ENCODE measurements at places on chromosomes 4 and X. TPM values are rescaled to one million over a fixed set of nuclear protein-coding genes. Genes with fewer than 3 reads are reported as not detected.

DNA sequence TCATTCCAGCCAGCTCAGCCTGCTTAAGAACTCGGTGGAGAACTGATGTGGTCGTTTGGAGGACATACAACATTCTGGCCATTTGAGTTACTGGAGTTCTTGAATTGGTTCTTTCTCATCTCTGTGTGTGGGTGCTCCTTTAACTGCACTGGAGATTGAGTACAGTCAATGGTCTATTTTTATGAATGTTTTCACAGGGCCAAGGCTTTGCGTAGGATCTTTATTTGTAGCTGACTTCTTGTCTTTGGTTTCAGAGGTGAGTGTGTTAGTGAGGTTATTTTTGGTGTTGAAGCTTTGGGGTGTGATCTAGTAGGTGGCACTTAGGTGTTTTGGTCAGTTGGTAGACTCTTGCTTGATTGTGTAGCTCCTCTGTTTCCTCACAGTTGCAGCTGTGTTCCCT is 288.4 kb downstream of the LHFPL1 start:
- no peak for DNase-seq

CT45A5 gene
- polyA plus RNA-seq, result not detected

- no peak for DNase-seq
These were observed 235.2 kb upstream of the ANKRD50 start for GRCh38 chr4:124947622-124948265.

GRCh38 chr4:150849016-150849415 is 166.1 kb downstream of the LRBA start:
- no peak for DNase-seq

- no peak for DNase-seq
These were observed 120.4 kb upstream of the STX18 start for GRCh38 chr4:4662230-4662629.

- no peak for DNase-seq
These were observed 23.1 kb upstream of the VCX2 start for GRCh38 chrX:8194216-8194615.

GRCh38 chr4:143486314-143486713 is 27.2 kb upstream of the SMARCA5 start:
- no peak for DNase-seq

EDNRA gene
- not detected for polyA plus RNA-seq

NDNF gene
- not detected for polyA plus RNA-seq

- DNase-seq, result peak; percentile 85
These were observed 18.0 kb upstream of the TMSB4X start for GRCh38 chrX:12956704-12957534.

GRCh38 chr4:184896868-184897715 is 71.3 kb upstream of the ACSL1 start:
- DNase-seq, result no peak

PTPN13 gene
- polyA plus RNA-seq, result not detected

DNA sequence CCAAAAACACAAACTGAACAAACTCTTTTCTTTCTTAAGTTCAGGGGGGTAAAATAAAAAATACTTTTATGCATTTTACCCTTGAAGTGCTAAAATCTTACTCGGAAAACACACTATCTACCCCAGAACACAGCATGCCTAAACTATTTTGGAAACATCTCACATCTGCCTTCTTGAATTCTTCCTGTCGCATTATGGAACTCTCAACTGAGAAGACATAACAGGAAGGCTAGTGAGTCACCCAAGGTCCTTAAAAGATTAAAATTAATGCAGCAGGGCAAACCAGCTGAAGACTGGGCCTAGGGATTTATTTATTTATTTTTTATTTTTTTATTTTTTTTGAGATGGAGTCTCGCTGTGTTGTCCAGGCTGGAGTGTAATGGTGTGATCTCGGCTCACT is 208.2 kb downstream of the APBB2 start:
- DNase-seq, result no peak

DNA sequence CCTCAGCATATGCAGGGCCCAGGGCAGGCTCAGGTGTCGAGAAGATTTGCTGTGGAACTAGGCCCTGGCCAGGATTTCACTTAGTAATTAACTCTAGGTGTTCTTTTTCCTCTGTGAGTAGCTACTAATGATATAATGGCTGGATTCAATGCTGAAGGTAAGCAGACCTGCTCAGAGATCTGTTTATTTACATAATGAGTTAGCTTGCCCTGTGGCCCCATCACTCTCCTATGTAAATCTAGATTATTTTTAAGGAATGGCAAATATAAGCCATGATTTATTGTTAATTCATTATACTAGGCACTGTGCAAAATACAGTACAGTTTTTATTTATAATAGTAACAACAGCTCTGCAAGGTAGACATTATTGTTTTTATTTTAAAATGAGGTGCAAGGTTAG is 117.2 kb downstream of the IRF2 start:
- DNase-seq, result no peak

TCEAL6 gene
- not detected for polyA plus RNA-seq

RTL3 gene
- polyA plus RNA-seq, result not detected

GRCh38 chrX:81255876-81256275 is 54.0 kb downstream of the SH3BGRL start:
- no peak for DNase-seq

DNA sequence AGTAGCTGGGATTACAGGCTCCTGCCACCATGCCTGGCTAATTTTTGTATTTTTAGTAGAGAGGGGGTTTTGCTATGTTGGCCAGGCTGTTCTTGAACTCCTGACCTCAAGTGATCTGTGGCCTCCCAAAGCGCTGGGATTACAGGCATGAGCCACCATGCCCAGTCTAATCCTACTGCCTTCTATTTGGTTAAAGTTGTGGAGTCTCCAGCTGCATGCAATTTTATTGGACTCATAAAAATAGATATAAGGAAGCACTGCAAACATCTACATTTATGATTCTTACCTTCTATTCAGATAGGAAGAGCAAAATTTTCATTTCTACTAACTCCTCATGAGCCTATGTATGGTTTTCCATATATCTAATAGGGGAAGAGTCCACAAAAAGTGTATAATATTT is 13.7 kb downstream of the RIPPLY1 start:
- no peak for DNase-seq

GRCh38 chr4:15653420-15653819 is 1.7 kb downstream of the FBXL5 start:
- peak; percentile 20 for DNase-seq

DNA sequence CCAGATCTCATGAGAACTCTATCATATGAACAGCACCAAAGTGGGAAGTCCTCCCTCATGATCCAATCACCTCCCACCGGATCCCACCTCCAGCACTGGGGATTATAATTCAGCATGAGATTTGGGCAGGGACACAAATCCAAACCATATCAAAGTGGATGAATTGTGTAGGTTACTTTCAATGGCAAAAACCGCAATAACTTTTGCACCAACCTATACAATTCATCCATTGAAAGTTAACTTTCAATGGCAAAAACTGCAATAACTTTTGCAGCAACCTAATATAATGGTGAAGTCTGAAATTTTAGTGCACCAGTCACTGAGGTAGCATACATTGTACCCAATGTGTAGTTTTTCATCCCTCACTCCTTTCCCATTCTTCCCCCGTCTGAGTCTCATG is 16.6 kb downstream of the STK32B start:
- no peak for DNase-seq

FRMPD3 gene
- 0.18 TPM for polyA plus RNA-seq

GRCh38 chrX:318068-318738 is 393 bp downstream of the GTPBP6 start:
- peak; percentile 96 for DNase-seq

GRCh38 chr4:109733728-109734127 is 3.9 kb upstream of the PLA2G12A start:
- no peak for DNase-seq

OSTC gene
- polyA plus RNA-seq, result 257 TPM

GRCh38 chr4:176350671-176351070 is 30.9 kb downstream of the SPCS3 start:
- no peak for DNase-seq

DNA sequence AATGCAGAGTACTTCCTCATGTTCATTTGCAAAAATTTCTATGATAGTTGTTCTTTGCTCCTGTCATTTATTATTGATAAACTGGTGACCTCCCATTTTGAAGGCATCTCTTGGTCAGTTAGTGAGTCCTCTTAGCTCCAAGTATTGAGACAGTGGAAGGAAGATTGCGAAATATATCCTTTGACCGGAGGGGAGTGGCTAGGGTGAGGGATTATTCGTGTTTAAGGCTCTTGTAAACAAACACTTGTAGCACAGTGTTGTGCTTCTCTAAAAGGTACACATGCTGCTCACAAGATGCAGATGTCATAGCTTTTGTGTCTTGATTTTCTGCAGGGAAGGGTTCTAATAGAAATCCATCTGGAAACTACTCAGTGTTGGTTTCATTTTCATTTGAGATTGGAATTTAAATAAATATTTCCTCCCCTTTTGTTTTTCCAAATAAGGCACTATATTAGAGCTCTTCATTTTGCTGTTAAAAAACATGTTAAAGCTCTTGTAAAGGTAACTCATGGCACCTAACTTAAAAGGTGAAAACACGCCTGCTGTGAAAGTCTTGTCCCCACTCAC is 21.8 kb downstream of the TXLNG start:
- no peak for DNase-seq

DNA sequence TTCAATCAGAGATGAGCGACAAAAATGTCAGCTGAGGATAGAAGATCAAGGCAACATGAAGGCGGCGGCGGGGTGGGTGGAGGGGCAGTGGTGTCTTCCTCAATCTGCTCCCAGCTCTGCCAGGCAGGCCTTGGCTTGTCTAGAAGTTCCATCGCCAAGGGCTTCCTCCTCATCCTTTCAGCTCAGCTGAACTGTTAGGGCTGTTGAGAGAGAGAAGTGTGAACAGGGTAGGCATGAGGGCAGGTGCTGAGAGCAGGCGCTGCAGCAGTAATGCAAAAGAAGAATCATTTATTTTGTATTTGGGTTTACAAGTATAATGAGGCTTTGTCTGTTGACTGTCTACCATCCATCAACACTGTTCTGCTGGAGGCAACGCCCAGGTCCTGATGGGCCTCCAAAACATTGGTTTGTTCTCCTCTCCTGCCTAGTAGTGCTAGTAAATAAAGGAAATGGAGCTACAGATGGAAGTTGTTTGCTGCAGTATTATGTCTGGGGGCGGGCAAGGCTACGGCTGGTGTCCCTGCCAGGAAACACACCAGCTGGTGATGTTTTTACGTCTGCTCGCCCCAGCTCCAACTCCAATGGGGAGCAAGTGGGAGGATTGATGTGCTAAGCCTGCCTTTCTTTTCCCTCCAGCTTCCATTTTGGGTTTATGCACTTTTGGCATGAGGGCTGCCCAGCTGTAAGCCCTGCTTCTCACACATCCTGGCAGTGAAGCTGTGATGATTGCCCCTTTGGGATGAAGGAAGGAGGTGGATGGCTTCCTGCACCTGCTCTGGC is 139.4 kb upstream of the BOD1L1 start:
- no peak for DNase-seq

- DNase-seq, result no peak
These were observed 1244.0 kb upstream of the TENM3 start for GRCh38 chr4:180999217-180999616.

- DNase-seq, result no peak
These were observed 142.9 kb upstream of the SLC4A4 start for GRCh38 chr4:71195924-71196323.

DNA sequence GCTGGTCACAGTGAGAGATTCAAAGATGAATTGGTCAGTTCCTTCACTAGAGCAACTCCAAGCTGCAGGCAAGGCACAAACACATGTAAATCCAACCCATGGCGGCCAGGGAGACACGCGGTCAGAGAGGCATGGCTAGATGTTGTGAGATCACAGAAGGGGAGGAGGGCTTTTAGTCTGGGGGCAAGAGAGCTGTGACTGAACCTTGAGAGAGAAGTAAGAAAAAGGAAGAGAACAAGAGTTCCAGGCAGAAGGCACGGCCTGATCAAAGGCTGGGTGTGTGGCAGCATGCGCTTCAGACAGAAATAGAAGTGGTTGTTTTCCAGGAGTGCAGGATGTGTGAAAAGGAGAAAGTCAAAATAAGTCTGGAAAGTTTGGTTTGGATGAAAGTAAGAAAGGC is 15.9 kb downstream of the CCDC149 start:
- DNase-seq, result no peak

GRCh38 chr4:47836641-47837093 is 1.2 kb downstream of the CORIN start:
- peak; percentile 10 for DNase-seq

GRCh38 chrX:68420559-68420958 is 12.7 kb downstream of the OPHN1 start:
- no peak for DNase-seq

GRCh38 chr4:175823015-175823742 is 11.1 kb upstream of the GPM6A start:
- DNase-seq, result no peak

DNA sequence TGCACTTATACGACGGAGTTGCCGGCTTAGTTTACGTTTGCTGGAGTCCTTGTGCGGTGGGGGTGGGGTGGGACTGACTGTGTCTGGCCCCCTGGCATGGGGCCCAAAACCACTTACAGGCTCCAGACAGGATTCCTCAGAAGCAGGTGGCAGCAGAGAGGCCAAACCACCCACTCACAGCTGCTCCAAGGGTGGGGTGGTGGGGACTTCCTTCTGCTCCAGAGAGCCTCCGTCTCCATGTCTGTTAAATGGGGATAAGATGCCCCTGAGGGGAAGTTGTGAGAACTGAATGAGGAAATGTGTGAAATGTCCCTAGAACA is 36.7 kb downstream of the PSAPL1 start:
- DNase-seq, result no peak

DNA sequence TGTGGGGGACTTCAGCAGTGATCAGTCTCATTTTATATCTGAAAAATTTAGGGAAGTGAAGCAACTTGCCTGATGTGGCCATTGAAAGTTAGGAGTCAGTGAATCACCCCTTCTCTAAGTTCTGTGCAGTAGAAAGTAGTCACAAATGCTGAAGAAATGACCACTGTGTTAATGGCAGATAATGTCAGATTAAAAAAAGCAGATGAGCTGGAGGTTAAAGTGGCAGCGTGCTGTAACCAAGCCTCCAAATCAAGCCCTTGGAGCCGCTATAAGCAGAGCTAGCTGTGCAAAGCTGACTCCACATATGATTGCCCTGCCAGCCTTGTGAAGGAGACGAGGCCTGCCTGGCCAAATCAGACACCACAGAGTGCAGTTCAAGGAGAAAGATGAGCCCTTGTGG is 39.2 kb upstream of the PDE5A start:
- no peak for DNase-seq

GRCh38 chr4:110449947-110450346 is 26.0 kb upstream of the ENPEP start:
- no peak for DNase-seq

TMEM271 gene
- not detected for polyA plus RNA-seq

- DNase-seq, result no peak
These were observed 43.4 kb downstream of the TXK start for GRCh38 chr4:48090621-48091020.

- DNase-seq, result no peak
These were observed 8.2 kb downstream of the STX18 start for GRCh38 chr4:4533461-4534169.

DNA sequence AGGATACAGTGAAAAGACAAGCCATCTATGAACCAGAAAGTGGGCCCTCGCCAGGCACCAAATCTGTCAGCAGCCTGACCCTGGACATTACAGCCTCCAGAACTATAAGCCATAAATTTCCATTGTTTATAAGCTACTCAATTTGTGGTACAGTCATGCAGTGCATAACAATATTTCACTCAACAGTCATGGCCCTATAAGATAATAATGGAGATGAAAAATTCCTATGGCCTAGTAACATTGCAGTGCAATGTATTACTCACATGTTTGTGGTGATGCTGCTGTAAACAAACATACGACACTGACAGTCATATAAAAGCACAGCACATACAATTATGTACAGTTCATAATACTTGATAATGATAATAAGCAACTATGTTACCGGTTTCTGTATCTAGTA is 17.1 kb upstream of the TLR1 start:
- DNase-seq, result no peak
